Epithelial cell of prostate (primary cell): ENCODE measurements at places on chromosomes 6 and 20.

DNA sequence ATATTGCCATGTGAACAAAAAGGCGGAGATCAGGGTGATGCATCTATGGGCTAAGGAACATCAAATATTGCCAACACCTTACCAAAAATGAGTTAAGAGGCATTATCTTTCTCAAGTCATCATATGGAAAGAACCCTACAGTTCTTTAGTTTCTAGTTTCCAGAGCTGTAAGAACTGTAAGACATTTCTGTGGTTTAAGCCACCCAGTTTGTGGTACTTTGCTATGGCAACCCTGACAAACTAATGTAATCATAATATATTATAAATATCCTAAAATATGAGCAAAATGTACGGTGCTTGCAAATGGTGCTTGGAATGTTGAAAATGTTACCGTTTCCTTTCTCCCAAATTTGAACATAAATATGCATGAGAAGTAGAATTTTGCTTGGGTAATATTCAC is 349.6 kb downstream of the PHF3 start:
- no peak for DNase-seq

DNA sequence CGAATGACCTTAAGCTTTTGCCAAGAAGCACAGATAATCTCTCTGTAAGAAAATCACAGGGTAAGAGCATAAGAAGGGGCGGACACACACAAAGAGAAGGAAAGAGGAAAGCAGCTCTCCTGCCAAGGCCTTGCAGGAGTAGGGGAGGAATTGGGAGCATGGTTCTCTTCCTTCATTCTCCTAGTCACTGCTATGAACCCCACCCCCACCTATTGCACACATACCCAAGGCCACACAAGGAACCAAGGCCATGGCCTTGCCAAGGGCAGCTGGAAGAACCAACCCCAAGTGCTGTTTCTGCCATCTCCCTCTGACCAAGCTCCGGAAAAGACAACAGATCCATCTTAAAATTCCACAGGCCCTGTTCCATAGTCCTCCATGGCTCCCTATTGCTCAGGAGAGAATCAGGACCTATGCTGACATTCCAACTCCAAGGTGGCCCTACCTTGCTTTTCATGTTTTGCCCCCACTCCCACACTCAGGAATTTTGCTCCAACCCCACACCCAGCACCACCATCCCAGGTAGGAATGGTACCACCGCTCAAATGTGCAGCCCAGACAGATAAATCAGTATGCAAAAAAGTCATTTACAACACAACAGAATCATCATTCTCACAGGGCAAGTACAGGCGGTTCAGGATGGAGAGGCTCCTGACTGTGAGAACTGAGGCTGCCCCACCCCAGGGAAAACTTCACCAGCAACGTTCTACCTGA is 31.3 kb downstream of the TRAM2 start:
- DNase-seq, result no peak

DNA sequence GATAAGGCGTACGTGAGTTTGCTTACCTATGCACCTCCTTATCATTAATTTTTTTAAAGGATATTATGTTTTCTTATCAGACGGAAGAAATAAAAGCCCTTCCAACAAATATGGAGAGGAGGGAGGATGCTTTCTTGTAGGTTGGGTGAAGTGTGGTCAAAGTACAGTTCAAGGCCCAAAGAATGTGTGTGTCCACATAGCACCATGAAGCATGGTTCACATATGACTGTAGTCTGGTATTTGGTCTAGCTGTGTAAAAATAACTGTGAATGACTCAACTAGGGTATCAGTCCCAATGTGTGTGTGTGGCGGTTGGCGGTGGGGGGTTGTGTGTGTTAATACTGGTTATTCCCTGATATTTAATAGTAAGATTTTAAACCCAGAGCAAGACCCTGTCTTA is 212.7 kb downstream of the TMEM242 start:
- no peak for DNase-seq

DNA sequence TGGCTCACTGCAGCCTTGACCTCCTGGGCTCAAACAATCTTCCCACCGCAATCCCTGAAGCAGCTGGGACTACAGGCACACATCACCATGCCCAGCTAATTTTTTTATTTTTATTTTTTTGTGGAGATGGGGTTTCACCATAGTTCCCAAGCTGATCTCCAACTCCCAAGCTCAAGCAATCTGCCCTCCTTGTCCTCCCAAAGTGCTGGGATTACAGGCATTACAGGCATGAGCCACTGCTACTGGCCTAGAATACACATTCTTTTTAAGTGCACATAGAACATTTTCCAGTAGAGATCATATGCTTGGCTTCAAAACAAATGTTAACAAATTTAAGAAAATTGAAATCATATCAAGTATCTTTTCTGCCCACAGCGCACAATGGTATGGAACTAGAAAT is 176.8 kb upstream of the MARCKS start:
- DNase-seq, result no peak

GRCh38 chr6:7215798-7216231 is 97.2 kb downstream of the SSR1 start:
- no peak for DNase-seq

DNA sequence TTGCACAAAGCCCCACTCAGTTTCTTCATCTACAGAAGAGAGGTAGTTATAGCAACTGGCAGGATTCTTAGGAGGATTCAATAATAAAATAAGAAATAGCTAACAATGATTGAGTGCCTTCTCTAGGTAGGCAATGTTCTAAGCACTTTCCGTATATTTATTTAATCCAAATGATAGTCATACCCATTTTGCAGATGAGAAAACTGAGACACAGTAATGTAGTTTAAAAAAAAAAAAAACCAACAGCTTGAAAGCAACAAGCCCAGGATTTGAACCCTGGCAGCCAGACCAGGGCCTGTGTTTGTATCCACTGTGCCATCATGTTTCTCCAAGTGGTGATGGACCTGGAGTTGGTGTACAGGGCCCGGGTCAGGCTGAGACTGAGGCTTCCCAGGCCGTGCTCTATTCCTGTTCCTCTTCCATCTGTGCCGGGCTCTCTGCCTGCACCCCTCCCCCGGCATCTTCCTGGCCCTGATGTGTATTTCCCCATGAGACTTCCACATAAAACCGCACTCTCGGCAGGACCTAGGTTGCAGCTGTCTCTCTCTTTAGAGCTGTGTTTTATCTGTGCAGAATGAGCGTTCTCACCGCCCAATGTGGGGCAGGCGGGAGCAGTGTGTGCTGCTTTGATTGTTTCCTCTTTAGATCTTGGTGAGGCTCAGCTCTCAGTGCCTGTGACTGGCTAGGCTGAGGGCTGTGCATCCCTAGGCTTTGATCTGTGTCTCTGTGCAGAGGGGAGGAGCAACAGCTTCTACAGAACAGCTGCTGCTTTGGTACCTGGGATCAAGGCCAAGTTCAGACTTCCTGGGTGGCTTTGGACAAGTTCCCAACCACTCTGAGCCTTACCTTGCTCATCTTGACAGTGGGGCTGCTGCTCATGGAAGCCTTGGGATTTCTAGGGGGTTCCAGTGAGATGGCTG is 49.5 kb downstream of the TOX2 start:
- DNase-seq, result no peak

DNA sequence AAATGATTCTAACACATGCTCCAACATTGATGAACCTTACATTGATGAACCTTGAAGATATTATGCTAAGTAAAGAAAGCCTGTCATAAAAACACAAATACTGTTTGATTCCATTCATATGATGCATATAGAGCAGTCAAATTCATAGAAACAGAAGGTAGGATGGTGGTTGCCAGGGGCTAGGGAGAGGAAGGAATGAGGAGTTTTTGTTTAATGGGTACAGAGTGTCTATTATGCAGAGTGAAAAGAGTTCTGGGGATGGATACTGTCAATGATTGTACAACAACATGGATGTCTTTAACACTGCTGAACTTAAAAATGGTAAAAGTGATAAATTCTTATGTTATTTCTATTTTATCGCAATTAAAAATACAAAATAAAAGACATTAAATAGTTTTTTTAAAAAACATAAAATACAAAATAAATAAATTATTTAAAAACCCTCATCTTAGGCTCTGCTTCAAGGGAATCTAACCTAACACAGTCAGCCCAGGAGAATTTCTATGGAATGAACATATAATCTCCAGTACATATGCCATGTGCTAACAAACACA is 451.0 kb downstream of the PLCB1 start:
- DNase-seq, result no peak

GRCh38 chr6:137415127-137415833 is 78.9 kb downstream of the OLIG3 start:
- DNase-seq, result no peak

- DNase-seq, result no peak
Observed at GRCh38 chr20:2307136-2307535, 11.3 kb downstream of the TGM3 start.

DNA sequence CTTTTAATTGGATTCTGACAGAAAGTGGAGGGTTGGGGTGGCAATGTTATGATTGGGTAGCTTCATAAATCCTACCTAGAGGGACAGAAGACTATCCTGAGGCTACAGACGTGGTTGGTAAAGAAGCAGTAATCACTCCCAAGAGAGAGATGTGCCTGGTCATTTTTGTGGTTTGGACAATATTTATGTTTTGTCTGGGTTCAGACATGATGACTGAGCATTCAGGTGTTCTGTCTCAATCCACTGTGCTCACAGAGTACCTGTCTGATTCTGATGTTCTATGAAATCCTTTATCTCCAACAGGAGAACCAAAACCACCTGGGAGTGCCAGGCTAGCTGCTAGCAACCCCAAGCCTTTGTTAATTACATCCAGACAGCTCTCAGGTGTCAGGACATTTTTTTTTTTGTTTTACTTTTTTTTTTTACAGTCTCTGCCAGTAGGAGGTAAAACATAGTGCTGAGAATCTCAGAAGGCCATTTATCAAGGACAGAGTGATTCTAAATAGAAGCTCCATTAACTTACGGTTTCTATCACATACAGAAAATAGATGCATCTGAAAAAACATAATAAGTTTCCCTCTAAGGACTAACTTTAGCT is 1.6 kb upstream of the HLA-DQA1 start:
- no peak for DNase-seq

- no peak for DNase-seq
Observed at GRCh38 chr20:2851086-2851485, 10.5 kb downstream of the VPS16 start.

DNA sequence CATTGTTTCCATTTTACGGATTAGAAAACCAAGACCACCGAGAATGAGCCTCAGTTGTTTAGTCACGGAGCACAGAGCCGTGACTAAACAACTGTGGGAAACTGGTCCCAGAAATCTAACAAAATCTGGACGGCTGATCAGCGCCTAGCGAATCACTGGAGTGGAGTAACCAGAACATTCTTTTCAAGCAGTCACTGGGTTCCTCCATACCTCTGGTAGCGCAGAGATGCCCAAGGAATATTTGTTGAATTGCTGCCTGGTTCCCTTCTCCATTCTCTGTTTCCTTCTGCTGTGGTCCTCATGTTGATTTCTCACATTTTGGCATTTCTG is 62.0 kb downstream of the GPX5 start:
- DNase-seq, result no peak

GRCh38 chr6:158064725-158065251 is 83.1 kb downstream of the SYNJ2 start:
- DNase-seq, result no peak

GRCh38 chr6:35357677-35358076 is 15.3 kb downstream of the PPARD start:
- DNase-seq, result no peak

- DNase-seq, result no peak
Observed at GRCh38 chr6:128505603-128506002, 14.8 kb downstream of the PTPRK start.

- DNase-seq, result no peak
Observed at GRCh38 chr6:21342501-21342900, 251.1 kb upstream of the SOX4 start.

DNA sequence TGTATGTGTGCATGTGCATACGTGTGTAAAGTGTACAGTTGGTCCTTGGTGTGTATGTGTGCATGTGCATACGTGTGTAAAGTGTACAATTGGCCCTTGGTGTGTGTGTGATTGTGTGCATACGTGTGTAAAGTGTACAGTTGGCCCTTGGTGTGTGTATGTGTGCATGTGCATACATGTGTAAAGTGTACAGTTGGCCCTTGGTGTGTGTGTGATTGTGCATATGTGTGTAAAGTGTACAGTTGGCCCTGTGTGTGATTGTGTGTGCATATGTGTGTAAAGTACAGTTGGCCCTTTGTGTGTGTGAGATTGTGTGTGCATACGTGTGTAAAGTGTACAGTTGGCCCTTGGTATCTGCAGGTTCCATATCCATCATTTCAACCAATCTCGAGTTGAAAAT is 5.1 kb upstream of the LIME1 start:
- DNase-seq, result no peak

- DNase-seq, result no peak
Observed at GRCh38 chr6:109493865-109494264, 10.8 kb upstream of the ZBTB24 start.

- no peak for DNase-seq
Observed at GRCh38 chr20:20993372-20993771, 112.8 kb downstream of the LINC00237 start.

DNA sequence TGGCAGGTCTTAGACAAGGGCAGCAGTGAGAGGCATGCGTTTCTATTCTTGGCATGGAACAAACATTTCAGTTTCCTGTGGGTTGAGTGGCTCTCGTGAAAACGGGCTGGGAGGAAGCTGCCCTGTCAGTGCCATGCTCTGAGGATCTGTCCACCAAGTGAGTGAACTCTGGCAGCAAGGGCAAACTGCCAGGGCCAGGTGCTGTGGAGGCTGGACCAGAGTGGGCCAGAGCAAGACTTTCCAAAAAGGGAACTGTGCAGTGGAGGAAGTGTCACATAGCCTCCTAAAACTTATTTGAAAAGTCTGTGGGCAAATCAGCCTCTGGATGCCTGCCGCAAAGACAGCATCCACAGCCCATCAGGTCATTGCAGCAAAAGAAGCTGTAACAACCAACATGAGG is 44.2 kb upstream of the TAB2 start:
- DNase-seq, result no peak

- DNase-seq, result no peak
Observed at GRCh38 chr20:38931984-38932383, 5.8 kb downstream of the FAM83D start.

GRCh38 chr6:87807475-87807874 is 105.4 kb upstream of the AKIRIN2 start:
- no peak for DNase-seq

DNA sequence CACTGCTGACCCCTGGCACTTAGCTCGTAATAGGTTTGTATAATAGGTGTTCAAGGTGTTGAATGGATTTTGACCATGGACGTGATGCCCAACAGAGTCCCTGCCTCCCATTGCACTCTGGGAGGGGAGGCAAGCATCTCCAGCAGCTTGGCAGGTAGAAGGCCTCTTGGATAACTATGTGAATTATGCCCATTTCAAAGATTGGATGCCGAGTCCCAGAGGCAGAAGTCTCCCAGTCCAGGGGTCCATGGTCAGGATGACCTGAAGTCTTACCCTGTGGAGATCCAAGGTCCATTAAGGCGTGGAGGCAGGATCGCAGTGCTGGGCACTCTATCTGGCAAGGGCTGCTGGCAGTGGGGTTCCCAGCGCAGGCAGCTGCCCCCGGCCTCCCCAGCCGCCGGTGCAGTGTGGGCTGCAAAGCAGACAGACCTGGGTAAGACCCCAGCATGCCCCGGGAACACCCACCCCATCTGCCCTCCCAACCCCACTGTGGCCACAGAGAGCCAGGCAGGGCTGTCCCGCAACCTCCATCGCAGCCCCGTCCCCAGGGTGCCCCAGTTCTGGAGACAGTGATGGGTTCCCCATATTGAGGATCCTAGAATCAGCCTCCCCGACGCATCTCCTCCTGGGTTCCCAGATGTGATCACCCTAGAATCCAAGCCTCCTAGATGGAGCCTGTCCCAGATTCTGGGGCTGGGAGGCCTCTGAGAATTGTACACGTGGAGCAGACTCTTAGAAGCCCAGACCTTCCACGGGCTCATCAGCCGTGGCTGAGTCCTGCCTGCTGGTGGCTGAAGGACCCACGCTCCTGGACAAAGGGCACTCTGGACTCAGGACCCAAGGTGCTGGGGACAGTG is 44.6 kb downstream of the APCDD1L start:
- no peak for DNase-seq

- no peak for DNase-seq
Observed at GRCh38 chr6:94270091-94270948, 851.0 kb upstream of the EPHA7 start.
